ENCODE measurements at places on chromosomes 6 and 20. TPM values are rescaled to one million over a fixed set of nuclear protein-coding genes. Genes with fewer than 3 reads are reported as not detected.

GRCh38 chr20:49642816-49643215 is 70.9 kb downstream of the B4GALT5 start:
- H3K36me3 ChIP-seq, result no peaks in the 10 kb centered on the region
- no peak overlapping the region for H3K4me3 ChIP-seq

Gene REM1
- total RNA-seq, result 10.2 TPM

Gene NKAPL
- 1.2 TPM for total RNA-seq

Gene EYS
- total RNA-seq, result not detected

DNA sequence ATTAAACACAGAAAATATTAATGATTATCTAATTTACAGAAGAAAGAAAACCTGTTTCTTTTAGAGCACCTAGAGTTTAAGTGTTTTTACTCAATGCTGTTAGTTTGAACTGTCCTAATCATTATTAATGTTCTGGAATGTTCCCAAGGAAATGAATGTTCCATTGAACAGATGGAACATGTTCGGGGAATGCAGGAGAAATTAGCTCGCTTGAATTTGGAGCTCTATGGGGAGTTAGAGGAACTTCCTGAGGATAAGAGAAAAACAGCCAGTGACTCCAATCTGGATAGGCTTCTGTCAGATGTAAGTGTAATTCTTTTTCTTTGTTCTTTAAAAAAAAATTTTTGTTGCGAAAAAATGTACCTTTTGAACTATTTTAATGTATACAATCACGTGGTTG is 10.8 kb upstream of the ECT2L start:
- H3K4me1 ChIP-seq, result no peaks in the 10 kb centered on the region
- H3K4me3 ChIP-seq, result no peak overlapping the region
- H3K27ac ChIP-seq, result no peak overlapping the region
- H3K27me3 ChIP-seq, result no peaks in the 10 kb centered on the region
- DNase-seq, result no peak
- no peaks in the 10 kb centered on the region for H3K36me3 ChIP-seq

- no peaks in the 10 kb centered on the region for H3K36me3 ChIP-seq
- no peaks in the 10 kb centered on the region for H3K27me3 ChIP-seq
- DNase-seq, result no peak
These were observed 536.0 kb upstream of the JARID2 start for GRCh38 chr6:14709900-14710299.

GRCh38 chr20:47847884-47848485 is 62.7 kb upstream of the SULF2 start:
- H3K27ac ChIP-seq, result no peak overlapping the region
- no peak for DNase-seq
- no peak overlapping the region for H3K4me3 ChIP-seq
- no peaks in the 10 kb centered on the region for H3K27me3 ChIP-seq
- no peaks in the 10 kb centered on the region for H3K36me3 ChIP-seq
- H3K4me1 ChIP-seq, result no peaks in the 10 kb centered on the region

DNA sequence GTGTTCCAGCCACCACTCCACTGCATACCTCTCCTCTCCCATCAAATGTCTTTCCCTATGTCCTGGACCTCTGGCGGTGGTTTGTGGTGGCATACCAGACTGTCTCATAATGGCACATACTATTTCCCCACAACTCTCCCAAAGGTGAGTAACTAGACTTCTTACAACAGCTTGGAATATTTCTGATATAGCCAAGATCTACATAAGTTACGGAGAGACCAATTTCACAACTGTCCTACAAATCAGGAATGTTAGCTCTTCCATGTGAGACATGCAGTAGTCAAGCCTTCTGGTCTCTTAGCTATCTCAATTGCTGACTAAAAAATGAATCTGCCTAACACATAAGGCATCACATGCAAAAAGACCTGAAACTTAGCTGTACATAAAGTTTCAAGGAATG is 588.9 kb downstream of the RNF144B start:
- no peaks in the 10 kb centered on the region for H3K36me3 ChIP-seq
- no peaks in the 10 kb centered on the region for H3K4me1 ChIP-seq
- no peak for DNase-seq
- H3K4me3 ChIP-seq, result no peak overlapping the region

DNA sequence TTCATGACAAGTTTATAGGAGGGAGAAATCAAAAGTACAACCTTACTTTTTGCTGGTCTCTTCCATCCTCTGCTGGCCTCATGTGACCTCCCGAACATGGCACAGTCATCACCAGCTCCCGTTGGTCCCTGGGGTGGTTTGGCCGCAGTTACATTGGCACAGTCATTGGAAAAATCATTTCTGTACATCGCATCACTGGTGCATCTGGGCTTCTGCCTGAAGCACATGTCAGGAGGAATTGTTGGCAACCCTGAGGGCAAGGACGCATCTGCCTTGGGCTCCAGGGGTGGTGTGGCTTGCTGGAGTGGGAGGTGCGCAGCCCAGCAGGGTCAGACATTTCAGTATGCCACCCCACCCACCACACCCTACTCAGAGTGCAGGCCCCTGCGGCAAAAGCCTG is 162.9 kb upstream of the SLC24A3 start:
- DNase-seq, result no peak
- H3K36me3 ChIP-seq, result no peaks in the 10 kb centered on the region
- no peak overlapping the region for H3K4me3 ChIP-seq
- H3K27me3 ChIP-seq, result no peaks in the 10 kb centered on the region

DNA sequence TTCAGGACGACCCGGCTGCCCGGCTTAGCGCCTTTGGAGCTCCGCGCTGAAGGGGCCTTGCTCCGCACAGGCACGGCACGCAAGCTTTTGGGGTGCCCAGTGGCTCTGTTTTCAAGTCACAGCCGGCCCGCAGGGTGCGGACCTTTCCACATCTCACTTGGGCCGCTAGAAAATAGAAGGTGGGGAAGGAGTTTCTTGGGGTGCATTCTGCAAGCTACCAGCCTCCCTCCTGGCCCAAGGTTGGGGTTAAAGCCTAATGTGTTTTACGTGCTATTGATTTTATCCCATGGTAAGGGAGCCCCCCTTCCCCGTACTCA is 561 bp downstream of the KAT14 start:
- no peaks in the 10 kb centered on the region for H3K27me3 ChIP-seq
- peak overlapping the region; percentile 93 for H3K4me3 ChIP-seq
- no peaks in the 10 kb centered on the region for H3K36me3 ChIP-seq
- peak overlapping the region; percentile 85 for H3K27ac ChIP-seq

Gene OR12D1
- not detected for total RNA-seq

DNA sequence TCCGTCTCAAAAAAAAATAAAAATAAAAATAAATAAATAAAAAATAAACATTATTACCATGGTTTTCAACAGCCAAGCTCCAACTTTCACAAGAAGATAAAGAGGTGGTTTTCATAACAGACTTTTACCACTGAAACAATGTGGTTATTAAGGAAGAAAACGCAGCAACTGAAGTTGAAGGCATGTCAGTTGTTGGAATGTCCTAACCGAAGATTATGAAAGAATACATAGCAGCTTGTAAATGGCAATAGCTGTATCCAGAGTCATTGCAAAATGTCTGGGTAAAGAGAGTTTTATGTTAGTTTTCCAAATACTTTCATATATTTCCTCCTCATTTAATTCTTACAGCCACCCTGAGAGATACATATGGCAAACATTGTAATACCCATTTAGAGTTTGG is 161.6 kb upstream of the MARCKS start:
- H3K4me3 ChIP-seq, result no peak overlapping the region
- no peaks in the 10 kb centered on the region for H3K27me3 ChIP-seq
- no peaks in the 10 kb centered on the region for H3K36me3 ChIP-seq
- H3K27ac ChIP-seq, result no peak overlapping the region
- no peak for DNase-seq

Gene EMILIN3
- 0.29 TPM for total RNA-seq

DNA sequence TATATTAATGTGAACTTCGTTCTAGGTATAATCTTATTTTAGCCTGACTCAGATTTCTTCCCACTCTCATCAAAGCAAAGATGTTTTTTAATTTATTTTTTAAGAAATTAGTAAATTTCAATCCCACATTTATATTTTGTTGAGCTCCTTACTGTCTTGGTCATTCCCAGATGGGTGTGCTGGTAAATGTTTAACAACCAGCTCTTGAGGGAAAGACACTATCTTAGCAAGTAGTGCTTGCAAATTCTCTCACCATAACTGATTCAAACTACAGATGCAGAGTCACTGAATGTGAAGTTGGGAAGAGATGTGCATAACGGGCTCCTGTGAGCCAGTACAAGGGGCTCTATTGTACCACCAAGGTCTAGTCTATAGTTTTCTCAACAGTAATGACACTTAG is 29.8 kb upstream of the BTN3A2 start:
- no peak overlapping the region for H3K4me3 ChIP-seq
- no peaks in the 10 kb centered on the region for H3K4me1 ChIP-seq
- H3K27ac ChIP-seq, result no peak overlapping the region
- H3K27me3 ChIP-seq, result peaks cover 43% of the 10 kb centered on the region
- no peaks in the 10 kb centered on the region for H3K36me3 ChIP-seq

GRCh38 chr6:30155520-30156261 is 5.3 kb downstream of the TRIM10 start:
- no peaks in the 10 kb centered on the region for H3K36me3 ChIP-seq
- no peak for DNase-seq
- no peaks in the 10 kb centered on the region for H3K27me3 ChIP-seq
- H3K4me3 ChIP-seq, result no peak overlapping the region
- H3K4me1 ChIP-seq, result no peaks in the 10 kb centered on the region

DNA sequence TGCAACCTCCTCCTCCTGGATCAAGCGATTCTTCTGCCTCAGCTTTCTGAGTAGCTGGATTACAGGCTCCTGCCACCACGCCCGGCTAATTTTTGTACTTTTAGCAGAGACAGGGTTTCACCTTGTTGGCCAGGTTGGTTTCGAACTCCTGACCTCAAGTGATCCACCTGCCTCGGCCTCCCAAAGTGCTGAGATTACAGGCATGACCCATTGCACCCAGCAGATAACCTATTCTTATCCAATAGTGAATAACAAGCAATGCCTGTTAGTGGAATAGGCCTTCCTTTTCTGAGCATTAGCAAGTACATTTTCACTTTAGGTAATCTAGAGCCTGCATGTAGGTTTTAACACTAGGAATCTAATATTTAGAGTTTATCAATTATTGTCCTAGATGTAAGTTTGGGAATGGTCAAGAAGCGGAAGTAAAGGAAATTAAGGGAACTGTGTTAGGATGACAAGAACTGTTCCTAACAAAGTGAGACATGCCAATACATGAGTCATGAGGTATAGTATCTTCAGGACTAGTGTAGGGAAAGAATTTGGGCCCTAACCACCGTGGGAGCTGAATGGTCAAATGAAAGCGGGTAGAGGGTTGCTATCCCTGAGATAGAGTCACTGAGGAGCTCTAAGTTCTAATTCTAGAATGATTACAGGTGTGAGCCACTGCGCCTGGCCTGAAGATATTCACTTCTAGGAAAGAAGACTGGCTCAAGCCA is 15.0 kb downstream of the BLTP3A start:
- DNase-seq, result no peak
- no peaks in the 10 kb centered on the region for H3K4me1 ChIP-seq
- H3K27ac ChIP-seq, result no peak overlapping the region
- no peak overlapping the region for H3K4me3 ChIP-seq
- no peaks in the 10 kb centered on the region for H3K36me3 ChIP-seq

Gene HAO1
- not detected for total RNA-seq

- H3K27ac ChIP-seq, result no peak within 1 kb of the TSS
- H3K36me3 ChIP-seq, result no peaks in the 10 kb centered on the region
- no peaks in the 10 kb centered on the region for H3K4me1 ChIP-seq
- no peak within 1 kb of the TSS for H3K4me3 ChIP-seq
- no peak for DNase-seq
These were observed at the start of gene LY86 for GRCh38 chr6:6588064-6588923. TSS of gene LY86 (plus strand) at chr6:6588720. CDS start at chr6:6588735, 15 bp downstream.

GRCh38 chr6:1187293-1188131 is 124.4 kb upstream of the FOXQ1 start:
- no peaks in the 10 kb centered on the region for H3K27me3 ChIP-seq
- no peaks in the 10 kb centered on the region for H3K36me3 ChIP-seq
- H3K4me1 ChIP-seq, result no peaks in the 10 kb centered on the region
- no peak overlapping the region for H3K27ac ChIP-seq
- no peak for DNase-seq
- no peak overlapping the region for H3K4me3 ChIP-seq

DNA sequence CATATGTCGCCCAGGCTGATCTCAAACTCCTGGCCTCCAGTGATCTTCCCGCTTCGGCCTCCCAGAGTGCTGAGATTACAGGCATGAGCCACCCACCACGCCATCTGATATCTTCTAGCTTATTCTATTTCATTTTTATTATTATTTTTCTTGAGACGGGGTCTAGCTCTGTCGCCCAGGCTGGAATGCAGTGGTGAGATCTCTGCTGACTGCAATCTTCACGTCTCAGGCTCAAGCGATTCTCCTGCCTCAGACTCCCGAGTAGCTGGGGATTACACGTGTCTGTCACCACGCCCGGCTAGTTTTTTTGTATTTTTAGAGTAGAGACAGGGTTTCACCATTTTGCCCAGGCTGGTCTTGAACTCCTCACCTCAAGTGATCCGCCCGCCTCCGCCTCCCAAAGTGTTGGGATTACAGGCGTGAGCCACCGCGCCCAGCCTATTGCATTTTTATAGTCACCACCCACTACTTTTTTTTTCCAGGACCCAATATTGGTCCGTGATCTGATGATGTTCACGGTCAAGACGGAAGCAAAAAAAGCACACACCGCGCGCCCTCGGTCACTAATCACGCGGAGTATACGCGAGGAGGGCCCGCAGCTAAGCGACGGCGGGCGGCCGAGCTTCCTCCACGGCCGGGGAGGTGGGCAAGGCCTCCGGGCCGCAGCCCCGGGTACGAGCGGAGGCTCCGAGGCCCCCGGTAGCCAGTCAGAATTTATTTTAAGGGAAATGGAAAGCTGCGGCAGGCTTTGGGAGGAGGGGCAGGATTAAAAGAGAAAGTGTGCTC is 1.1 kb upstream of the LSM14B start:
- H3K27me3 ChIP-seq, result no peaks in the 10 kb centered on the region
- peak overlapping the region; percentile 73 for H3K4me3 ChIP-seq
- peaks cover 5% of the 10 kb centered on the region for H3K4me1 ChIP-seq
- no peak for DNase-seq
- peak overlapping the region; percentile 97 for H3K27ac ChIP-seq

GRCh38 chr20:48293671-48294070 is 508.4 kb upstream of the SULF2 start:
- H3K4me1 ChIP-seq, result peaks cover 6% of the 10 kb centered on the region
- no peak for DNase-seq
- no peak overlapping the region for H3K27ac ChIP-seq
- H3K27me3 ChIP-seq, result no peaks in the 10 kb centered on the region
- no peak overlapping the region for H3K4me3 ChIP-seq
- no peaks in the 10 kb centered on the region for H3K36me3 ChIP-seq

Gene TMEM242
- 11.5 TPM for total RNA-seq

GRCh38 chr6:23534351-23534750 is 591.7 kb upstream of the NRSN1 start:
- DNase-seq, result no peak
- no peaks in the 10 kb centered on the region for H3K4me1 ChIP-seq
- H3K36me3 ChIP-seq, result no peaks in the 10 kb centered on the region
- no peaks in the 10 kb centered on the region for H3K27me3 ChIP-seq

- H3K27ac ChIP-seq, result no peak overlapping the region
- DNase-seq, result no peak
- H3K4me3 ChIP-seq, result no peak overlapping the region
- H3K4me1 ChIP-seq, result no peaks in the 10 kb centered on the region
These were observed 5.2 kb downstream of the PI16 start for GRCh38 chr6:36959555-36960250.

- no peak overlapping the region for H3K4me3 ChIP-seq
- DNase-seq, result no peak
- H3K4me1 ChIP-seq, result no peaks in the 10 kb centered on the region
- H3K27ac ChIP-seq, result no peak overlapping the region
- no peaks in the 10 kb centered on the region for H3K36me3 ChIP-seq
These were observed 155.8 kb downstream of the WDR27 start for GRCh38 chr6:169545982-169546381.

Gene GABRR1
- not detected for total RNA-seq
